Astrocyte of the cerebellum (primary cell): ENCODE measurements at places on chromosomes 1 and 21.

DNA sequence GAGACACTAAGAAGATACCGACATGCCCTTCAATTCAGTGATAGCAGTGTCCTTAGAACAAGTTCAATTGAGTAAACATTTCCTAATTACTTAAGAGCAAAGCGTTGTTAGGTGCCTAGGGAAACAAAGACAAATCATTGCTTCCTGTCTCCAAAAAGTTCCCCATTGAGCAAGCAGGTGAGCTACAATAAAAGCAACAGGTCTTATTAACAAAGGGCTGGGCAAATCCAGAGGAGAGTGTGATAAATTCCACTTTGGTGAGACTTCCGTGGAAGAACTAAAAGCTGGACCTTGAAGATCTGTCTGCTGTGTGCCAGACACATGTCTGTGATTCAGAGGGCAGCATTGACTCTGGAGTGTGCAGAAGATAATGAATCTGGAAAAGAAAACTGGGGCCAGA, 1.9 kb upstream of the TUT4 start:
- no peak for DNase-seq

GRCh38 chr1:114458237-114458777, 52.7 kb downstream of the TRIM33 start:
- no peak for DNase-seq

GRCh38 chr1:30273021-30273325, 450.4 kb downstream of the MATN1 start:
- DNase-seq = no peak

GRCh38 chr1:41708332-41708731, 210.4 kb downstream of the HIVEP3 start:
- no peak for DNase-seq

GRCh38 chr1:233897325-233898162, 6.9 kb upstream of the SLC35F3 start:
- no peak for DNase-seq

DNA sequence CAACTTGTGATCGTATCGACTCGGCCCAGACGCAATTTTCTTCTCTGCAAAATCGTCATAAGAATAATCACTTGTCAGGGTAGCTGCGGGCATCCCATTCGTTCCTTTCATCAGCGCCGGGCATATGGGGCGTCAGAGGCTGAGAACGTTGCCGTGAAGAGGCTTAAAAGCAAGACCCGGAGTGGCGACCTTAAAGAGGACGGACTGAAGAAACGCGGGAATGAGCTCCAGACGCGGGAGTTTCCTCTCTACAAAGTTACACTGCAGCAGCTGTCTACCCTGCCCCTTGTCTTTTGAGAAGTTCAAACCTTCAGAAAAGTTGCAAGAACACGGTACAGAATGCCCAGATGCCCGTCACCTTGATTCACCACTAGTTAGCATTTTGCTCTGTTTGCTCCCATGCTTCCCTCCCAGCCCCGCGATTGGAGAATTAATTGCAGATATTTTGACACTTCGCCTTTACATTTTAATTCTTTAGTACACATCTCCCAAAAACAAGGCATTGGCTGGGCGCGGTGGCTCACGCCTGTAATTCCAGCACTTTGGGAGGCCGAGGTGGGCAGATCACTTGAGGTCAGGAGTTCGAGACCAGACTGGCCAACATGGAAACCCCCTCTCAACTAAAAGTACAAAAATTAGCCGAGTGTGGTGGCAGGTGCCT, 967 bp downstream of the CENPS start:
- DNase-seq = no peak
